ENCODE measurements at places on chromosomes 16 and 17.

GRCh38 chr17:50053654-50053960, 2.3 kb upstream of the ITGA3 start:
- no peak for DNase-seq

- no peak for DNase-seq
Observed at GRCh38 chr16:69031877-69032301, 73.6 kb upstream of the HAS3 start.

GRCh38 chr16:88009563-88010342, 58.5 kb downstream of the BANP start:
- DNase-seq, result no peak

- no peak for DNase-seq
Observed at GRCh38 chr17:7580604-7581575, 1.5 kb downstream of the CD68 start.

- DNase-seq, result no peak
Observed at GRCh38 chr17:51802544-51802943, 356.0 kb downstream of the CA10 start.

DNA sequence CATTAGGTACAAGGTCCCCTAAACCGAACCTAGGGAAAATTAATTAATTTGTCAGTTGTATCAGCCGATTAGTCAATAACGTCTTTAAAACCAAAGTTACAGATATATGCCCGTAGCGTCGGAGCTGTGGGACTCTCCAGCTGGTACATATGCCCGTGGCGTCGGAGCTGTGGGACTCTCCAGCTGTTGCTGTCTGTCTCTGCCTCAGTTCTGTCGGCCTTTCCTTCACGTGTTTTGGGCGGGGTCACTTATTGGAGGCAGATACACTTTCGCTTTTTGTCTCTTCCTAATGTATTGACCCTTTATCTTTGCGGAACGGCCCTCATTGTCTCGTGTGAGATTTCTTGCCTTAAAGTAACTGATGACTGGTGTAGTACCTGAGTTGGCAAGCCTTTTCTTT, 62.0 kb upstream of the ZNF750 start:
- no peak for DNase-seq

- DNase-seq, result no peak
Observed at GRCh38 chr16:78523212-78523985, 423.9 kb downstream of the WWOX start.

Measured in Right ventricle myocardium inferior (tissue), 1 donor.